ENCODE measurements at places on chromosomes 5 and 9.

- no peak for DNase-seq
Observed at GRCh38 chr9:82234160-82234943, 245.8 kb downstream of the SPATA31D1 start.

GRCh38 chr9:125752070-125752628 lies 5.0 kb downstream of the PBX3 start:
- DNase-seq, result no peak

DNA sequence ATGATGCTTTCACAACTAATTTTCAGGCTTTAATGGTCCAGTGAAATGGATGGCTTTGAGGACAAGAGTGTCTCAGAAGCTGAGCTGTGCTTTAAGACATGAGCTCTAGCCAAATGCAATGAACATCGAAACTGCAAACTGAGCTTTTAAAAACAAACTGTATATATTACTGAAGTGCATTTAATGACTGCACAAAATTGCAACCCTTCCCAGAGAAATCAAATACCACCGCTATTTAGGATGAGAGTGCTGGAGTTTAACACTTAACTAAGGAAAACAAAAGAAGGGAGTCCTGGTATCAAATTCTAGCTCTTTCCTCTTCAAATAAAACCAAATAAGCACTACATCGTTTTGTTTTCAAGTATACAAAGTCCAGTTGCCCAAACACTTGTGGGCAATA lies 163.9 kb downstream of the SLF1 start:
- DNase-seq, result no peak

DNA sequence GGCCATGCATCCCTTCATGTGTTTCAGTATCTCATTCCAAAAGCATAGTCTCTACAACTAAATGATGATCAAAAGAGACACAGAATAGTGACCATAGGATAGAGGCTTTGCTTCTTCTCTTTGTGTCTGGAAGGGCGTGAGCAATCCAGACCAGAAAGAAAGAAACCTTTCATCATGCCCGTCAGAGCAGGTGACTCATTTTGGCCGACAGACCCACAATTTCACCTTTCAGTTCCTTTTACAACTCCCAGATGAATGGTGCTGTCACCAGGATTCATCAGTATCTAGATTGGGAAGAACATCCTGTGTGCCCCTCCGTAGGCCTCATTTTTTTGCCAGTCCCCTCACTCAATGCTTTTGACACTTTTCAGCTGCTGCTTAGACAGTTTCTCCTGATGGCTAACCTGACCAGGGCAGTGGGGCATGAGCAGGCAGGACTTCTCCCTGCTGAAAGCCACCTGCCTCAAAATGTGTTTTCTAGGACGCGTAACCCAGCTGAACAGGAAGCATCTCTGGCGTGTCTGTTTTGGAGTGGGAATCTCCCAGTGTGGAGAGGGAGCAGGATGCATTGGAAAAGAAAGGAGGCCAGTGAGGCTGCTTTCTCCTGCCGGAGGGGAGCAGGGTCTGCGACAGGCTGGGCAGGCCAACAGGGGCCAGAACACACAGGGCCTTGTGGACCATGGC lies 21.2 kb downstream of the ABLIM3 start:
- no peak for DNase-seq
